Activated CD8-positive, alpha-beta memory T cell treated with anti-CD3 and anti-CD28 coated beads for 24 hours (primary cell): ENCODE measurements at places on chromosomes 1 and 21.
A peak's percentile ranks its signal among the peaks of the same experiment; 100 is the strongest.

- DNase-seq = no peak
Measured at GRCh38 chr1:192342842-192343241, 26.1 kb downstream of the RGS21 start.

- no peak for DNase-seq
Measured at GRCh38 chr1:230288641-230289349, 137.3 kb downstream of the PGBD5 start.

- no peak for DNase-seq
Measured at GRCh38 chr21:14617871-14618270, 71.8 kb upstream of the SAMSN1 start.

GRCh38 chr1:21869620-21870121 is 57.6 kb downstream of the LDLRAD2 start:
- DNase-seq = no peak

DNA sequence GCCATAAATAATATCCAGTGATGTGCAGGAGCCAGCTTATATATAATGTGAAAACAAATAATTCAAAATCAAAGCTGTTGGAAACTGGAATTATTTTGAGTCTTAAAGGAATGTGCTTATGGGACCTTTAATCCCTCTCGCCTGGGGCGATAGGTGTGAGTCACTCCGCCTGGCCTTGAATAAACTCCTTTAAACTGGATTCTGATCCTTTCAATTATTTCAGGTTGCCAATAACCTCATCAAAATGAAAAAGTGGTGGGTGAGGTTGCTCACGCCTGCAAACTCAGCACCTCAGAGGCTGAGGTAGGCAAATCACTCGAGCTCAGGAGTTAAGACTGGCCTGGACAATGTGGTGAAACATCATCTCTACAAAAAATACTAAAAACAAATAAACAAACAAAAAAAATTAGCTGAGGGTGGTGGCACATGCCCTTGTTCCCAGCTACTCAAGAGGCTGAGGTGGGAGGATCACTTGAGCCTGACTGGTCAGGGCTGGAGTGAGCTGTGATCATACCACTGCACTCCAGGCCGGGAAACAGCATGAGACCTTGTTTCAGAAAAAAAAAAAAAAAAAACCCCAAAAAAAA is 11.4 kb upstream of the SLC2A5 start:
- no peak for DNase-seq

DNA sequence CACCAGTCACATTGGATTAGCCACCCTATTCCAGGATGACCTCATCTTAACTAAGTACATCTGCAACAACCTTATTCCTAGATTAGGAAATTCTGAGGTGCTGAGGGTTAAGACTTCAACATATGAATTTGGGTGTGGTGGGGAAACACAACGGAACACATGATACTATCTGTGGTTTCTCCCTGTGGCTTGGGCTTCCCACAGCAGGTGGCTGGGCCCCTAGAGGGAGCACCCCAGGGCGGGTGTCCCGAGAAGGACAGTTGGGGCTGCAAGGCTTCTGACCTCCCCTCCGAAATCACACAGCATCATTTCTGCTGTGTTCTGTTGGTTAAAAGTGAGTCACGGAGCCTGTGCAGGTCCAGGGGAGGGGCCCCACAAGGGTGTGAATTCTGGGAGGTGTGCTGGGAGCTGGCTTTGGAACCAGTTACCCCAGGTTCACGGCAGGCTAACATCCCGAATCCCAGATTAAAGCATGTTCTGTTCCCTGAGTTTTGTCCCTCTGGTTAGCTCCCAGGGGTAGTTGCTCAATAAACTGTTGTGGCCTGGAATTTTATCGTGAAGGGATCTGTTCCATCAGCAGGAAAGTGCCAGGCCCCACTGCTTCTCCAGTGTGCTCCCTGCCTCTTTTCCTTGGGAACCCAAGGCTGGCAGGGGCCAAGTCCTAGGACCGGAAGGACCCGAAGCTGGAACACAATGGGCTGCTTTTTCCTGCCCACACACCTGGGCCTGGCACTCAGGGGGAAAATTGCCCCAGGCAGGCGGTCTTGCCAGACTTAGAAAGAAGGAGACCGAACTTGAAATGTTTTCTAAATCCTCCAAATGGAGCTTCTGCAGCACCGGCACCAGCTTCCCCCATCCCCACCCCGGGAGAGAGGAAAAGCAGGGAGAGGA is 154.0 kb upstream of the WNT4 start:
- DNase-seq = peak; percentile 41

GRCh38 chr1:230308039-230308438 is 118.1 kb downstream of the PGBD5 start:
- DNase-seq = no peak

GRCh38 chr1:220895412-220895946 is 16.2 kb downstream of the HLX start:
- no peak for DNase-seq

DNA sequence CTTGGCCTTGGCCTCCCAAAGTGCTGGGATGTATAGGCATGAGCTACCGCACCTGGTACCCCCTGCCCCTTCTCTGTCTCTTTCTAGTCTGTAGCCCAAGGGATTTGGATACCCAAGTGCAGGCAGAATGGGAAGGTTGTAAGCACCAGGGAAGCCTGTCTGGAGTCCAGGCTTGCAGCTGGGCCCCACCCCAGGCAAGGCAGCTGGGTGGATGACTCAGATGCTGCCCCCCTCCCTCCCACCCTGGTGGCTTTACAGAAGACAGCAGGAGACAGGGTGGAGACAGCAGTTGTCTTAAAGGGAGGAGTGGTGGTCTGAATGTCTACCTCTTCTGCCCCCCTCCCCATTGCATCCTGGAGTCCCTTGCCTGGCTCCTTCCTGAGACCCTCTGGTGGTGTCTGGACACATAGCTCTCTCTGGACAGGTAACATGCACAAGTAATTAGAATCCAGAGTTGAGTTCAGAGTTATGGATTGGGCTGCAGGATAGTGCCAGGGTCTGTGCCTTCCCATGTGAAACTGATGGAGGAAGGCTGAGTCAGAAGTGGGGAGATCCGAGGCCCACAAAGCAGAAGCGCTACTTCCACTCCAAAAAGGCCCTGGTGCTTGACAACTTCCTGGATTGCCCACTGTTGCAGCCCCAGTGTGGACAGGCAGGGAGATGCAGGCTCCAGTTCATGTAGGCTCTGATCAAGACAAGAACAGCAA is 5.1 kb downstream of the LMNA start:
- no peak for DNase-seq

DNA sequence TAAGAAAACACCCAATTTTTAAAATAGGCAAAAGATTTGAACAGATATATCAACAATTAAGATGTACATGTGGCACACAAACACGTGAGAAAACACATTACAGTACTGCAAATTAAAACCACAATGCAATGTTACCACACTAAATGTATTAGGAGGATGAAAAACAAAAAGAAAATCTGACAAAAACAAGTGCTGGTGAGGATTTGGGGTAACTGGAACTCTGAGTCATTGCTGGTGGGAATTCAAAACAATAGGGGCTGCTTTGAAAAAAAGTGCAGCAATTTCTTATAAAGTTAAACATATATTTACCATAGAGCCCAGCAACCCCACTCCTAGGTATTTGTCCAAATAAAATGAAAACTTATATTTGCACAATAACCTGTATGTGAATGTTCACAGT is 614.1 kb downstream of the SMYD3 start:
- DNase-seq = no peak

DNA sequence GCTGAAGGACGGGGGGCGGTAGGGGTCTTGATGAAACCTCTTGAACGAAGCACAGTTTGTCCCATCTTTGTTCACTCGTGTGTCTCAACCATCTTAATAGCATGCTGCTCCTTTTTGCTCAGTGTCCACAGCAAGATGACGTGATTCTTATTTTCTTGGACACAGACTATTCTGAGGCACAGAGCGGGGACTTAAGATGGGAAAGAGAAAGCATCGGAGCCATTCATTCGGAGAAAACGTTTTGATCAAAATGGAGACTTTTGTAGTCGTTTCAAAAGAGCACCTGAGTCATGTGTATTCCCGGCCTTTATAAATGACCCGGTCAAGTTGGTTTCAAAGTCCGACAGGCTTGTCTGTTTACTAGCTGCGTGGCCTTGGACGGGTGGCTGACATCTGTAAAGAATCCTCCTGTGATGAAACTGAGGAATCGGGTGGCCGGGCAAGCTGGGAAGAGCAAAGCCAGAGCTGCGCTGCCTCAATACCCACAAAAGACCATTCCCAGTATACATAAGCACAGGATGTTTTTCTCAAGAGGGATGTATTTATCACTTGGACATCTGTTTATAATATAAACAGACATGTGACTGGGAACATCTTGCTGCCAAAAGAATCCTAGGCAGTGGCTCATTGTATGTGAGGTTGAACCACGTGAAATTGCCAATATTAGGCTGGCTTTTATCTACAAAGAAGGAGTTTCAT is 18.5 kb downstream of the ETS2 start:
- DNase-seq = no peak

DNA sequence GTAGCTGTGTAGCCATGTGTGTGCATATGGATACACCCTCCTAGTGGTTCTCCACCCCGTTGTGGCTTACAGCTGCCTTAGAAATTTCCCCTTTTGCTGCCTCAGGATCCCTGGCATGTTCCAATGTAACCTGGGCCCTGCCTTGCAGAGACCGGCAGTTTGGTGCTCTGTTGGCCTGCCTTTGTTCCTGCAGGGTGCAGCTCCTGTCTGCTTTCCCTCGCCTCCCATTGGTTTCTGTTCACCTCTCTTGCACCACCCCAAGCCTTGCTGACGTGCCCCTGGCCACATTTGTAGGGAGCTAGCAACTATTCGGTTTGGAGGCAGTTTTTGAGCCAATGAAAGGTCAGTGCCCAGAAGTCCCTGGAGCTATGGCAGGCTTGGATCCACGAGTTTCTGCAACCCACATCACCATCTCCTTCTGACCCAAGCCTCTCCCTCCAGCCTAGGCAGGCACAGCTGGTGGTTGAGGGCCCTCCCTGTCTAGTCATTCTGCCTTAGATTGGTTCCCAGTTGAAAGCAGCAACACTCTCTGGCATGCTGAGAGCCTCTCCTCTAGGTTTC is 54.9 kb downstream of the MAB21L3 start:
- no peak for DNase-seq

DNA sequence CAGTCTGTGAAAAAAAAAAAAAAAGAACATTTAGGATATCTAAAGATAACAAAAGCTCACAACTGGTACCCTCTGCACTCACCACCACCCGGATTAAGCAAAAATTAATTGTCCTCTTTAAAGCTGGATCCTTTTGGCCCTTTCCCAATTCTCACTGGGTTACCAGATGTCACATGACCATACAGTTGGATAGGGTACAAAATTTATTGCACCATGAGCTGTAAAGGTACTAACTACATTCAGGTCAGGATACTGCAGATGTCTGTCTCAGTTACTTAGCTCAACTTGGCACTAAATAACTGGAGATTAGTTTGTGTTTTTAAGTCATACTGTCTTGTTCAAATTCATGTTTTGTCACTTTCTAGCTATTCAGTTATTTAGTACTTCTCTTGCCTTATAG is 96.3 kb downstream of the GPATCH2 start:
- DNase-seq = no peak

DNA sequence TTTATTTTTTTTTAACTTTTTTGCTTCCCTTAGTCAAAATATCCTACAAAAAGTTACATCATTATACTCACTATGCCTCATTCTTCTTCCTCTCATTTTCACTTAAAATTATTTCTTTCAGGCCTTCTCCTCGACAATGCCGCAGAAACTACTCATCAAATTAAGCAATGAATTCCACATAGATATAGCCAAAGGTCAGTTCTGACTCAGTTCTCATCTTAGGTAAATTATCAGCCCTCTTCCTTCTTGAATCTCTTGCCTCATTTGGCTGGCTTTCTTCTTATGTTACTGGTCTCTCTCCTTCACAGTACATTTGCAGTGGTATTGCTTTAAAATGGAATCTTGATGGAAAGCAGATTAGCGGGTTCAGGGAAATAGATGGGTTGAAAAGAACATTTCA is 260.7 kb upstream of the BRINP3 start:
- no peak for DNase-seq

GRCh38 chr1:87201768-87202167 is 126.9 kb upstream of the LMO4 start:
- DNase-seq = no peak

DNA sequence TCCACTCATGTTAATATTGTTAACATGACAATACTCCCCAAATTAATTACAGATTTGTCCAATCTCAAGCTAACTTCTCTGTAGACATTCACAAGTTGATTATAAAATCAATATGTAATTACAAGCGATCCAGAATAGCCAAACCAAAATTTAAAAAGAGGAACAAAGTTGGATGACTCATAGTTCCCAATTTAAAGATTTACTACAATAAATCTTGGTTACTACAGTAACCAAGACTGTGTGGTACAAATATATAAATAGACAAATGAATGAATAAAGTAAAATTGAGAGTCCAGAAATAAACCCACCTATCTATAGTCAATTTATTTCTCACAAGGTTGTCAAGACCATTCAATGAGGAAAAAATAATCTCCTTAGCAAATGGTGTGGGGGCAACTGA is 7.1 kb upstream of the KRTAP10-4 start:
- DNase-seq = no peak

GRCh38 chr1:95407131-95407885 is 173.3 kb downstream of the RWDD3 start:
- no peak for DNase-seq
